ENCODE measurements at places on chromosomes 16 and 17.
A peak's percentile ranks its signal among the peaks of the same experiment; 100 is the strongest.

DNA sequence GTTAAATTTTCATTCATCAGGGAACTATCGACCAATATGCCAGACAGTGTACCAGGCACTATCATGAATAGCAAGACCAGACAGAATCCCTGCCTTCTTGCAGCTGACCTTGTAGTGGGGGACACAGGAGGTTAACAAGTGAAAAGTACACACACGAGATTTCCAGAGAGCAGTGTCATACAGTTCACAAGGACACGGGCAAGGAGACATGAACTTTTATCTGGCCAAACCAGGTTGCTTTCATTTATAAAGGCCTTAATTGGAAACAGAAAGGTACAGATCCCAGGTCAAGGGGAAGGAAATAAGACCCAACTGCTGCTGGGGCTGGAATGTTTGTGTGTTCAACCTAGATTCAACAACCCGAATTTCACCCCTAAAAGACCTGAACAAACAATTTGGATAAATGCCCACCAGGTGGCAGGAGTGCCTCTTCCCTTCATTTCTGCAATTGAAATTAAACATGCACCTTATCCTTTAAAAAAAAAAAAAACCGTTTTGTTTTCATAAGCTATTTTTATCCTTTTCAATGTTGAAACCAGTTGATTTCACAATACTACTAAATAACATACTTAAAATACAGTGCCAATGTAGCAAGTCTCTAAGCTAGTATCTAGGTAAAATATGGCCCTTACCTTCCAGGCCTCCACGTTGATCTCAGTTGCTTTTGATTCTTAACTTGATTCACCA is 65.9 kb downstream of the EMP2 start:
- no peak for DNase-seq

DNA sequence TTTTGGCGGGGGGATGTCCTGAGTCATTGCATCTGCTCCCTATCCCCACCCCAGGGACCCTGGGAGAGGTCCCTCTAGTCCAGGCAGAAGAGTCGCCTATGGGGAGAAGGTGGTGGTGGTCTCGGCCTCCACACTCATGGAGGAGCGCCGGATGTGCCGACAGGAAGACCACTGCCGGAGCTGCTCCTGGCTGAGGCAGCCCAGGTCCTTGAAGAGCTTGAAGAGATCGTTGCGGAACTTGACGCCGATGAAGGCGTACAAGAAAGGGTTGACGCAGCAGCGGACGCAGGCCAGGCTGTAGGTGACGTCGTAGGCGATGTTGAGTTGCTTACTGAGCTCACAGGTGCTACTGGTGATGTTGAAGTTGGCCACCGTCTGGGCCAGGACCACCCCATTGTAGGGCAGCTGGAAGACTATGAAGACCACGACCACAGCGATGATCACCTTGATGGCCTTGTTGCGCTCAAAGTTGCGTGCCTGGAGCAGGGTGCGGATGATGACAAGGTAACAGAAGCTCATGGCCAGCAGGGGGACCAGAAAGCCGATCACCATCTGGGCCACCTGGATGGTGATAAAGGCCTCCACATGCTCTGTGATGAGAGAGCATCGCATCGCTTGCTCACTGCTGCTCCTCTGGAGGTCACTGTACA is 10.5 kb downstream of the CCR7 start:
- DNase-seq, result no peak

DNA sequence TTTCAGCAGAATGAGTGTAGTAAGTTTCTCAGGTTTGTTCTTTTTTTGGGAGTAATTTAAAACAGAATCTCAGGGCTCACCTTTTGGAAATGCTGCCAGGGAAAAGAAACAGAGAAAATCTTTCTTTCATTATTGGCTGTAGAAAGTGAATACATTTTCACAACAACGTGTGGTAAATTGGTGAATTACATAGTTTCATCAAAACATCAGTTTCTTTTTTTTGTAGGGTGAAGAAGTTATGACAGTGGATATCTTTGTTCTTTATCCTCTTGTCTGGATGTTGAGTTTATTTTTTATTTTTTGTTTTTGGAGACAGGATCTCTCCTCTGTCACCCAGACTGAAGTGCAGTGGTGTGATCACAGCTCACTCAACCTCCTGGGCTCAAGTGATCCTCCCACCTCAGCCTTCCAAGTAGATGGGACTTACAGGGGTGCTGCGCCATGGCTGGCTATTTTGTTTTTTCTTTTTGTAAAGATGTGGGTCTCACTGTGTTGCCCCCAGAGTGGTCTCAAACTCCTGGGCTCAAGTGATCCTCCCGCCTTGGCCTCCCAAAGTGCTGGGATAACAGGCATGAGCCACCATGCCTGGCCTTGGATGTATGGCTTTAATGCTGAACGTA is 2.4 kb downstream of the ZNF267 start:
- DNase-seq, result no peak

GRCh38 chr16:72480911-72481310 is 309.0 kb upstream of the PMFBP1 start:
- no peak for DNase-seq

GRCh38 chr16:1572673-1573072 is 39.2 kb downstream of the IFT140 start:
- DNase-seq, result no peak

GRCh38 chr17:69430488-69430887 is 16.0 kb downstream of the MAP2K6 start:
- no peak for DNase-seq

DNA sequence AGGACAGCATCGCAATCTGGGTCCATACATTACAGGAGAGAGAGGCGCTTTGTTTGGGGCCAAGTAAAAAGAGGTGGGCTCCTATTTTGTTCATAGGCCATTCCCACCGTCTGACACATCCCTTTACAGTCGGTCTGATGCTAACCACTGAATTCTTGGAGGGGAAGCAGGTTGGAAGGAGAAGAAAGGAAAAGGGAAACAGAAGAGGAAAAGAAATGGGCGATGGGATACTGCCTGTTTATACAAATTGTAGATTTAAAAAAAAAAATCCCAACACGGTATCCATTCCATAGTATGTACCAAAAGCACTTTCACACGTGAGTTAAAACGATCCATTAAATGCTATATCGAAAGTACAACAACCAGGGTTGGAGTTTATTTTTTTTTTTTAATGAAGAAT is 4.0 kb upstream of the ZFHX3 start:
- no peak for DNase-seq

DNA sequence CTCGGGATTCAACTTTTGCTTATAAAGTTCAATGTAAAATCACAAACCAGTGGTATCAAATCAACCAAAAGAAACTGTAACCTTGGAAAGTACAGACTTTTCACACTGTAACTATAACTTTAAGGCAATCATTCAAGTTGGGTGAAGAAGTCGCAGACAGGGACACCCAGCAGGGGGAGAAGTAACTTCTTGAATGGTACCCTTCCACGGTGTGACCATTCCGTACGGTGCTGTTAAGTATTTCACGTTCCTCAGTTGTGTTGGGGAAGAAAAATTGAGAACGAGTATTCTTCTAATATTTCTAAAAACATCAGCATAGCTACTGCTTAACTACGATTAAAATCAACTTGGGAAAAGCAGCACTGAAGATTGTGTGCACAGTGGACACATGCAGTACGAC is 55.8 kb downstream of the MYH10 start:
- DNase-seq, result no peak

GRCh38 chr16:30075503-30076275 is at the start of gene PPP4C:
PPP4C (plus strand) TSS chr16:30075994; CDS start chr16:30076378, 384 bp downstream.
- no peak for DNase-seq

DNA sequence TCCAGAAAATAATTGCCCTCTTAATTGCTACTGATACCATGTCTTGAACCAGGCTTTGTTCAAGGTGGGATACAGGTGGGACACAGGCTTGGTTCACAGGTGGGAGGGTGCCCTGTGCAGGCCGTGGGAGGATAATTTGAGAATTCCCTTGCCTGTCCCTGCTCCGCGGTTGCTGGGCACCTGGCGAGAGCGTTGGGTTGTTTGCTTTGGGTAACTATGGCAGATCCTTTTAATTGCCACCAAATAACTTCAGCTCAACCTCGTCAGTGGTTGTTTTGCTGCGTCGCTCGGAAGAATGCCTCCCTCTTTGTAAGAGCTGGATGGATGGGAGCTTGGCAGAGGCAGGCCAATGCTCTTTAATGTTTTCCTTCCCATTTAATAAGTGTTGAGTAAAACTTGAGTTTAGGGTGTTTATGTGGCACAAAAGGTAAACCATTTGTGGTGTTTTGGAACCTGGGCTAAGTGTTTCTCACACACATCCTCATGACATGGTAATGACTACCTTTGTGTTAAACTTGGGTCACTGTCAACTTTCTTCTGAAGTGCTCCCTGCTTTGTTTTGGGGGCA is 202.5 kb downstream of the MSI2 start:
- DNase-seq, result no peak

DNA sequence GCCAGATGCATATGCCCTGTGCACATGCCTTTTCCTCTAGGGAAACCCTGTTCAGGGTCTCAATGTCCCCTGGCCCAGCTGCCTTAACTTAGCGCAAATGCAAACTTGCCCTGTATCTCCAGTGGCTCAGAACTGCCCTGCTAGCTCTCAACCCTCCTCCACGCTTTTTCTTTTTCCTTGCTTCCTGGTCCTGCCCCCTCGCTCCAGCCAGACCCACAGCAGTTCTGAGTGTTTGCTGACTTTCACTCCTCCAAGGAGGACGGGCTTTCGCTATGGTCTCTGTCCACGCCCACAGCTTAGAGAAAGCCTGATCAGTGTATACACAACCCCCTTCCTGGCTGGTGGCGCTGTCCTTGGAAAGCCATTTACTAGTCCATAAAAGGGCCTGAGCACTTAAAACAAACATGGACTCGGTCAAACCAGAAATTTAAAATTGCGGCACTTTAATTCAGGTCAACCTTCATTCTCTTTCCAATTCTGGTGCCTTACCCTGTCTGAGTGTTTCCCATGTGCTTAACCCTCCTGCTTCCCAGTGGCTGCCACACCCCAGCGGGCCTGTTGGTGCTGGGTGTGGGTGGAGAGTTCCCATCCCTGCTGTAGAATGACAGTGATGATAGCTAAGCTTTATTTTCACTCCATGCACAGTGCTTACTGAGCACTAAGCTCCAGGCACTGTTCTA is 15.6 kb upstream of the TMEM98 start:
- no peak for DNase-seq

- no peak for DNase-seq
These were observed 723 bp downstream of the NTHL1 start for GRCh38 chr16:2046893-2047329.

GRCh38 chr17:32570081-32570396 is 83.2 kb downstream of the CDK5R1 start:
- no peak for DNase-seq

DNA sequence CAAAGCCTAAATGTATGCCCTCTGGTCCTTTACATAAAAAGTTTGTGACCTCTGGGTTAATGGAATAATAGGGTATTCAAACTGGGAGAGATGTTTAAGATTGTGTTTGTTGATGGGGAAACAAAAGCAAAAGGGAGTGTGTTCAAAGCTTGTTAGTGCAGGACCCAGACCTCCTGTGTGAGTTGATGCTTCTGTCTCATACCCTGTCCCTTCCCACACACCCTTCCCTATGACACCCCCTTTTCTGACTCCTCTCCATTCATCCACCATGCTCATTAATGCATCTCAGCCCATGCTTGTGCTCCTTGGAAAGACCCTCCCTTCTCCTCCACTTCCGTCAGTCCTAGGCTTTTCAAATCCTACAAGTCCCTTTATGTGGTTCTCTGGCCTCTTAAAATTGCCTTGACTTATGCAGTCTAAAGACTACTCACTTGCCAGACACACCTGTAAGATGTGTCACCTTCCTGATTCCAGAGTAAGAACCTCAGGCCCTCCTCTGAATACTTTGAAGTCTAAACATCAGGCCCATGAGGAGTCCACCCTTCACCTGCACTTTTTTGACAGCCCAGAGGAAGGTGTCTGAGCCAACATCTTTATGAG is 128.0 kb upstream of the CACNG5 start:
- DNase-seq, result no peak

- DNase-seq, result peak; percentile 83
These were observed 21.0 kb downstream of the VASN start for GRCh38 chr16:4392382-4393239.

- DNase-seq, result peak; percentile 11
These were observed 96.7 kb downstream of the SOCS1 start for GRCh38 chr16:11159282-11159681.

DNA sequence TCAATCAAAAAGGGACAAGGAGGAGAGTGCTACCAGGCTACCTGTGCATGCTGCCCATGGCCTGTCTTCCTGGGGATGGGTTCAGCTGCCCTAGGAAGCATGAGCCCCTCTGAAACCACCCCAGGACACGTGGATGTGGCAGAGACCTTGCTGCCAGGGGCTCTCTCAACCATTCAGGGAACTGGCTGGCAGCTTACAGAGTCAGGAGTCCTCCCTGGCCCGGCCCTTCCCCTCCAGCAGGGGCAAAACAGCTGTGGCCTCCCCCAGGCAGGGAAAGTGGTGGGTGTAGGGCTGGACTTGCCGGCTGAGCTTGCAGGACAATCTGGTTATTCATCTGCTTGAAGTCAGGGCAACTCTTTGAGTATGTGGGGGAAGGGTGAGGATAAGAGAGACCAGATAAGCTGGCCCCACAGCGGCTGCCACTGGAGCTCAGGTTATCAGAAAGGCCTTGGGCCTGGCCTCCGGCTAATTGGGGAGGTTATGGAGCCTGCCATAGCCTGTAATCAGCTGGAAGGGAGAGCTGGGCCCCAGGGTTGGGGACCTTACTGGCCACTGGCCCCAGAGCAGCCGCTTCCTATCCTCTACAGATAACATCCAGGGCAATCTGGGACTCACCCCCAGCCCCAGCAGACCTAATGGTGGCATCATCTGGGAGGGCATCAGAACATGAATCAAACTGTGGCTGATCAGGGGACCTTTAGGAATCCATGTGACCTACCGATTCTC is 5.6 kb upstream of the TBX2 start:
- no peak for DNase-seq

GRCh38 chr17:57289130-57289529 is 32.8 kb downstream of the MSI2 start:
- no peak for DNase-seq

DNA sequence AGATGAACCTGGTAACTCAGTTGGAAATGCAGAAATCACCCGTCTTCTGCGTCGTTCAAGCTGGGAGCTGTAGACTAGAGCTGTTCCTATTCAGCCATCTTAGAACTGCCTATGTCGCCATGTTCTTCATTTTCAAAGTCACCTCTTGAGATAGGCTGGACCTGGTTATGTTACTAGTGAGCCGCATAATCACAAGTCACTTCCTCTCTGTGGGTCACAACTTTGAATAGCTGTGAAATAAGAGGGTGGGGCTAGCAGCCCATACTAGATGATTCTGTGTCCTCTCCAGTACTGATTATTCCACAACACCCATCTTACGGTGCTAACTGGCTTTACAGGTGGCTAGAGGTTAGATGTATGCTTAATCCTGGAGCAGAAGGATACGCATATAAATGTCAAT is 74.2 kb downstream of the VPS53 start:
- DNase-seq, result no peak

GRCh38 chr17:58277802-58278595 is 2.7 kb downstream of the MPO start:
- no peak for DNase-seq

DNA sequence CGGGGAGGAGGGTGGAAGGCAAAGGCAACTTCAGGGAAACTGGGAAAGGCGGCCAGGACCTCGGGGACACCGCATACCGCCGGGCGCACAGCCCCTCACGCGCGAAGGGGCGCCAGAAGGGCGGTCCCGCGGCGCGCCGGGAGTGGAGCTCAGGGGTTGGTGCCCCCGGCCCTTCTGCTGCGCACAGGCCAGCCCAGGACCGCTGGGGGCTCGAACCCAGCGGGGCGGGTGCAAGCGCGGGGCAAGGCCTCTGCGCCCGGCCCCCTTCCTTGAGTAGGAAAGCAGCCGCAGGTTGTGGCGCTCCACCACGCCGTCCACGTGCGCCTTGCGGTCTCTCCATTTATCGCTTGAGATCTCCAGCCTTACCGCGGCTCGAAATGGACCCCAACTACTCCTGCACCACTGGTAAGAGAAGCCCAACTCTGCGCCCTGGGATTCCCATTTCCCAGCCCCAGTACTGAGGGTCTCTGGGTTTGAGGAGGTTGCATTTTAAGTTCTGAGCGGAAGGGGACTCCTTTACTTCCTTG is 3.0 kb upstream of the MT1A start:
- DNase-seq, result no peak
